Vagina (tissue), 2 donors: ENCODE measurements at places on chromosomes 1 and 21.

DNA sequence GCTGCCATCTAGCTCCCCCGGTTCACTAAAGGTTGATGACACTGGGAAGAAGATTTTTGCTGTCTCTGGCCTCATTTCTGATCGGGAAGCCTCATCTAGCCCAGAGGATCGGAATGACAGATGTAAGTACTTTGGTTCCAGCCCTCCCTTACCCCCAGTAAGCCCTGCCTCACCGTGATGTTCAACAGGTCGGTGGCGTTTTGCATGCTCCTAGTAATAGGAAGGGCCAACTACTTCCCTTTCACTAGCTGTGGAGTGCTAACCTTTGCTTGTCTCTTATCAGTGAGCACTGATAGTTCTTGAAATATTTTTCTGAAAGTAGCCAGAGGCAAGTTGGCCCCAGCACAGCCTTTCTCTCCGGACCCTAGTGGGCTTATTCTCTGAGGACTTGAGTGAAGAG is 7.5 kb downstream of the RNF220 start:
- DNase-seq, result no peak

DNA sequence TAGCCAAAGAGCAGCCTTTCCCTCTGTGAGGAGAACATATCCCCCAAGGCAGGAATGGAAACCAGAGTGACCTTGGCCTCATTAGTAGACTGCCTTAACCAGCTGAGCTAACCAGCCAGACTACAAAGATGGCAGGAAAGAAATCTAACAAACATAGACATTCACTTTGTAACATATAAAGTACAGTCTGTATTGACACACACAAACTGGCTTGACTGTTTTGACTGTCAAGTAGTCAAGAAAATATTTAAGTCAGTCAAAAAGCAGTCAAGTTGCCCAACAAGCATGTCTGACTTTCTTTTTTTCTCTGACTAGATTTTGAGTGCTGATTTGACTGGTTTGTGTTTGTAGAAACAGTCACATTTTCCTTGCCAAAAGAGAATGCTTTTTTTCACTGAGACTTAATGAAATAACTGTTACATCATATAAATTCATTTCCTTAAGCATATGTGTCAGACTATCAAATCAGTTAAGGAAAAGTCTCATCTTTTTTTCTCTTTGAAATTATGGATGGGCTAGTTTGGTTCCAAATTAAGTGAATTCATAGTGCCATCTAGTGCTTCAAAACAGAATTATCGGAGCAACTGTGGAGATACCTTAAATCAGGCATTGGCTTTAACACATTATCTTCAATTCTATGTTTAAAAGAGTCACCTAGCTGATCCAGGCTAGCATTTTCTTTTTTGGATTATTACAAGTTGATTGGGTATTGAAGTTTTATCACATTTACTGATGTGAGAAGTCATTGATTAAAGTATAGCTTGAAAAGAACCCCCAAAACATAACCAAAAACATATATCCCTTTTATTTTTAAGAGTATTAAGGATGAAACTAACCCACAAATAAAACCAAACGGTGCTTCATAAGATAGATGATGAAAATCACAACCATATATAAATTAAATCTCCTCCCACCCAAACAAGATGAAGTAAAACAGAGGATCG is 75.0 kb downstream of the ATP6V1G3 start:
- DNase-seq, result no peak

DNA sequence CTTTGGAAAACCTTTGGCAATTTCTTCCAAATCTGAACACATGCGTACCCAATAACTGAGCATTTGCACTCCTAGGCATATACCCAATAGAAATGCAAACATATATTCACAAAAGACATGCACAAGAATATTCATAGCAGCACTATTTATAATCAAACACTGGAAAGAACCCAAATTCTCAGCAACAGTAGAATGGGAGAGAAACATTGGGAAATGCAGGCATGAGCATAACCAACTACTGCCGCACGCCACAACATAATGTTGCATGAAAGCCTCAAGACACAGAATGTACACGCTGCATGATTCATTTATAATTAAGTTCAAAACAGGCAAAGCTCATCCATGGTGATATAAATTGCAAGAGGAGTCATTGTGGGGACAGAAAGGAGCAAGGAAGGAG is 69.5 kb upstream of the FBXO28 start:
- DNase-seq, result no peak

GRCh38 chr1:58836408-58836807 is 52.6 kb upstream of the JUN start:
- DNase-seq, result no peak

GRCh38 chr21:42040411-42041180 is 30.4 kb upstream of the ZBTB21 start:
- DNase-seq, result no peak
